Stimulated activated CD4-positive, alpha-beta T cell treated with anti-CD3 and anti-CD28 coated beads, Interleukin-1b, Interleukin-23, amount 100 ng/mL, for 24 hours (primary cell): ENCODE measurements at places on chromosomes 4 and X.

DNA sequence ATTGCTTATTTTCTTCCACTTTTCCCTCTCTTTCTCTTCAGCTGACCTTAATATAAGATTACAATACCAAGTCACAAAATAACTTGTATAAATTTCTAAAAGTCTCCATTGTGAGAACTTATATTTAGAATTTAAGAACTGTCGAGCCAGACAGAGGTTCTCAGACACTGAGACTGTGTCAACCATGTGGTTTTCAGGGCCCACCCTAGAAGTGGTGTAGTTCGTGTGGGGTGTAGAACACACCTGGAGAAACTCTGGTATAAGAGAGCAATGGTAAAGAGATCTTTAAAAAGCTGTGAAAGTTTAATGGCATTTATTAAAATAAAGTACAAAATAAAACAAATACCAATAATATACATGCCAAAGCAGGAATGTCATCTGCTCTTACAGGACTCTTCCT lies 19.7 kb downstream of the CPEB2 start:
- no peak for DNase-seq

GRCh38 chr4:106095408-106095807 lies 200.1 kb downstream of the NPNT start:
- no peak for DNase-seq

DNA sequence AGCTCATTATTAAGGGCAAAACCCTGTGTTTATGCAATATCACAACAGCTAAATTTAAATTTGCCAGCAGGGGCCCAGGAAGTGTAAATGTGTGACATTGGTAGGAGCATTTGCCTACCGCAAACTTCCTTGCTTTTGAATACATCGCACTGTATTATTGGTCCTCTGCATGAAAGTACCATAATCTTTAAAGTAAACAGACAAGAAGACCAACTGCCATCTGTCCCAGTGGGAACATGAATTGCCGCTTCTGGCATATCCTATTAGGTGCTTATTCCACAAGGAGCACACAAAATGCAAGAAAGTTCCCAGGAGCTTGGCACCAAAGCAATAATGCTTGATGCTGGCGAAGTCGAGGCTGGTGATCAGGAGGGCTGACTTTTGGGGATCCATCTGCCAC lies 51.3 kb downstream of the SOD3 start:
- no peak for DNase-seq

- no peak for DNase-seq
Measured at GRCh38 chrX:152896450-152896849, 1.4 kb upstream of the ZNF185 start.

DNA sequence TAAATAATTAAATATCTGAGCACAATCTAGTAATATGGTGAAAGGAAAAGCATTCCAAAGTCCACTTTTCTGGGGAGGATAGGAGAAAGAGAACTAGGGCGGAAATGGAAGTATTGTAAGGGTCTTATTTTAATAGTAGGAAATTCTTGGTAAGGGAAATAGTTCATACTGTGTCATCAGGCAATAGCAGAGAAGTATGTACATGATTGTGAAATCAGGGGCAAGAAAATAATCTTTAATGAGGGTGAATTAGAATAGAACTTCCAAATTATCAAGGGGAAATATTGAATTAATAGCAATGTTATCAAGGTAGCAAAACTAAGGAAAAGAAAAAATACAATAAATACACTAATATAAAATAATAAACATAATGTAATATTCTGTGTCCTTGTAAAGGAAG lies 14.8 kb downstream of the GIMD1 start:
- no peak for DNase-seq

DNA sequence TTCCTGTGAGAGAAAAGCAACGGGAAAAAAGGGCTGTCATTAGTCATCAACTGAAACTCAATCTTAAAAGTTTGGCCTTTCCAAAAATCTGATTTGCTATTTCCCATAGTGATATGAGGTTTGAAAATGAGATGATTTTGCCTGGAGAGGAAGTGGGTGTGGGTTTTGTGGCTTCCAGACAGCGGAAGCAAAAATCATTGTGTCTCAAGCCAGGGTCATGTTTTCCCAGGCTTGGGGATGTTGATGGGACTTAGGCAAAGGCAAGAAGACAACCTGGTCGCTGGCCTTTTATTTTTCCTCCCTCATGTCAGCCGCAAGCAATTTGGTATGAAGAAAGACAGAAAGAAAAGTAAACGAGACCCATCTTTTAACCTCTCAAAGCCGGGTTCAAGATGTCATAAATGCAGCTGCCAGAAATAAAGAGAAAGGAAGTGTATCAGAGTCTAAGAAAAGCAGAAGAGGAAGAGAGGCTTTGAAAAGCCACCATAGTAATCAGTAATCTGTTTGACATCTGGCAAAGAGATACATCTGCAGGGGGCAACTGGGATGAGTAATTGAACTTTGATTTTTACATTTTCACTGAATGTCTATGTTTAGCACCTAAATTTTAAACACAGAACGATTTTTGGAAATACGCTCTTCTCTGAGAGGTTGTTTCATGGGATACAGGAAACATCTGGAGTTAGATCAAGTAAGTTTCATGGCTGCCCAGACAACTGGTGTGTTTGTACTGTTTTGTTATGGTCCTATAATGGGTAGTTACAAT lies 521.6 kb upstream of the SLIT2 start:
- DNase-seq, result no peak

DNA sequence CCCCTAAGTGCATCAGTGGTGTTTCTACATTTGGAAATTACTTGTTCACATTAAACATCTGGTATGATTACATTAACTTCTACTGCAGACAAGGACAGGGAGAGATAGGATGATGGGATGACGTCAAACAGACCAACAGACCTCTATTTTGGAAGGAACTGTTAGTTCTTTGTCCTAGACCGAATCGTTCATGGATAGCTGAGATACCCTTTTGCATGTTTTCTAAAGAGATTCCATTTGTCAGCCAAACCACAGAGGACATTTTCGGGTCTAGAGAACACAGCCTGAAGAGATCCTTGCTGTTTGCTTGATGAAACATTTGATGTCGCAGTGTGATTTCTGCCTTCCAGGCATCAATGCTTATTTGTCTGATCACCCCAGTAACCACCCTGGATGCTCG lies 27.7 kb downstream of the CHST7 start:
- DNase-seq, result no peak
